T-helper 2 cell treated with Interferon-gamma antibody and Interleukin-4, amounts not matched to agents 100 ng/mL and 5 ng/mL, for 36 hours (primary cell): ENCODE measurements at places on chromosomes 5 and 9. TPM values are rescaled to one million over a fixed set of nuclear protein-coding genes. Genes with fewer than 3 reads are reported as not detected.

GOLGA2 gene
- total RNA-seq = 38.7 and 43.2 TPM in 2 replicates

MAMDC2 gene
- total RNA-seq = not detected in 2 replicates

PCDHGC4 gene
- 0.05 TPM in 1 of 2 replicates, not detected in the other for total RNA-seq

ADCY2 gene
- not detected in 2 replicates for total RNA-seq

ZFP2 gene
- total RNA-seq = 0.18 TPM in 1 of 2 replicates, not detected in the other
